Thoracic aorta (tissue), 2 donors: ENCODE measurements at places on chromosomes 12 and 14. TPM values are rescaled to one million over a fixed set of nuclear protein-coding genes. Genes with fewer than 3 reads are reported as not detected.
A peak's percentile ranks its signal among the peaks of the same experiment; 100 is the strongest.

- H3K36me3 ChIP-seq: no peaks in the 10 kb centered on the region
- H3K27ac ChIP-seq: no peak overlapping the region
- H3K4me3 ChIP-seq: no peak overlapping the region
- no peaks in the 10 kb centered on the region for H3K27me3 ChIP-seq
- H3K4me1 ChIP-seq: no peaks in the 10 kb centered on the region
These were observed 22.7 kb upstream of the SPTSSA start for GRCh38 chr14:34484726-34485125.

DNA sequence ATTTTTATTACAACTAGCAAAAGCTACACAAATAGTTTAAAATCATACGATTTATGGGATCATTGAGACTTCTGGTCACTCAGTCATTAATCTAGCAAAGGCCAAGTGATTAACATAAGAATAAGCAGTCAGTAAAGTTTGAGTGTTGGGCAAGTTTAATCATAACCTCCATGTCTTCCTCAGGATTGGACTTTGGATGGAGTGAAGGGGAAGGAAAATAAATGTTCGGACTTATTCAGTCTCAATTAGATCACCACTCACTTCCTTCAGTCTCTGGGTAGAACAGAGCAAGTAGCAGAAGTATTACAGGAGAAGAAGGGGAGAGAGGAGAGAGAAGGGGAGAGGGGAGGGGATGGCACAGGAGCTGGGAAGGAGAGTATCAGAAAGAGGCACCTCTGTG is 31.4 kb downstream of the CPM start:
- H3K4me1 ChIP-seq: no peaks in the 10 kb centered on the region
- no peaks in the 10 kb centered on the region for H3K27me3 ChIP-seq
- H3K36me3 ChIP-seq: no peaks in the 10 kb centered on the region
- H3K27ac ChIP-seq: no peak overlapping the region
- no peak for DNase-seq
- H3K4me3 ChIP-seq: no peak overlapping the region

- H3K4me3 ChIP-seq: peak overlapping the region; percentile 83
- no peaks in the 10 kb centered on the region for H3K27me3 ChIP-seq
- H3K27ac ChIP-seq: peak overlapping the region; percentile 96
- peaks cover 6% of the 10 kb centered on the region for H3K4me1 ChIP-seq
- no peak for DNase-seq
These were observed 946 bp downstream of the RNU4-2 start for GRCh38 chr12:120290609-120291305.

DNA sequence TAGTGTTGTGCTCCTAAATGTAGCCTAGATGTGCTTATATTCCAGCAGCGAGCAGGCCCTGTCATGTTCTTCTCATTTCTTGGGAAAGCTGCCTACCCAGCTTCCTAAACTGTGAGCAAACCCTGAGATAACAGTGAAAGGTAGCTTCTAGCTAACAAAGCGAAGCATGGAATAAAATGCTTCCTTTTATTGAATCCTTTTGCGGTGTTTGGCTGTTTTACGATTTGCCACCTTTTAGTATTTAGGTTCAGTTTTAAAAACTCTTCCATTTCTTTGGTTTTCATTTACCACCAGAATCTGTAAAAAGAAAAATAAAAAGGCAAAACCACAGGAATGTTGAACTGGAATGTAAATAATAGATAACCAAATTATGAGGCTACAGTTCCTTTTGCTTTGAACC is 5.0 kb upstream of the PKP2 start:
- no peaks in the 10 kb centered on the region for H3K4me1 ChIP-seq
- H3K4me3 ChIP-seq: no peak overlapping the region
- H3K27ac ChIP-seq: no peak overlapping the region

DNA sequence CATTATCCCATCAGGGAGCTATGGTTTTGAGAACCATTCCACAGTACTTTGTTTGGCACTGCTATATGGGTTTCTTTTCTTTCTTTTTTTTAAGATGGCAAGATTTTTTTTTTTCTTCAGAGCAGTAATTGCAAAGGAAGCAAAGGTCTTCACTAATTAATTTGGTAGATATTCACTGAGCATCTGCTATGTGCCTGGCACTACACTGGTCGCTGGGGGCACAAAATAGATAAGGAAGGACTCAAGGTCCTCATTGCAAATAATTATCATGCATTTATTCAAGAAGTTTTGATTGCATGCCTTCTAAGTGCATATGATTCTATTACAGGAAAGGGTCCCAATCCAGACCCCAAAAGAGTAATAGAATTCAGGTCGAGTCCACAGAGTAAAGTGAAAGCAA is 10.0 kb upstream of the ATP2A2 start:
- peak overlapping the region; percentile 86 for H3K27ac ChIP-seq
- DNase-seq: no peak

DNA sequence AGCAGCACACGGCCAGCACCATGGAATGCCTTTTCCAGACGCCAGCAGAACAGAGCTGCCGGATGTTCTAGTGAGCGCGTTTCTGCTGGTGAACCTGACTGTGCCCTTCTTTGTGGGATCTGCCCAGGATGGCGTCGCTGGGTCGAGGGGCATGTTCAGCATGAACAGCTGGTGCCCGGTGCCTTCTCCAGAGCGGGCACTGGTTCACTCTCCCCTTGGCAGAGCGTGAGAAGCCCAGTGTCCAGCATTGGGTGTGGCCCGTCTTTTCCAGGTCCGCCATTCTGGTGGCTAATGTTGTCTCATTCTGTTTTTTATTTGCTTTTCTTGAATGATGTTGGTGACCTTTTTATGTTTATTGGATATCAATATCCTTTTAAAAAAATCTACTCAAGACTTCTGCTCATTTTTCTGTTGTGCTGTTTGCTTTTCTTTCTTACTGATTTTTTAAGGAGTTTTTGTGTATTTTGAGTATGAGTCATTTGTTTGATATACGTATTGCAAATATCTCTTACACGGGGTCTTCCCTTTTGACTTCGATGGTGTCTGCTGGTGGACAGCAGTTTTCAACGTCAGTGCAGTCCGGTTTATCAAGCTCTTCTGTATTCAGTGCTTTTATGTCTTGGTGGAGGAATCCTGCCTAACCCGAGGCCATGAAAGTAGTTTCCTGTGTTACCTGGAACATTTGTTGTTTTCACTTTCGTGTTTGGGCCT is 74.3 kb downstream of the ADGRD1 start:
- H3K27me3 ChIP-seq: no peaks in the 10 kb centered on the region
- H3K36me3 ChIP-seq: no peaks in the 10 kb centered on the region
- no peak overlapping the region for H3K27ac ChIP-seq
- no peak for DNase-seq

- no peaks in the 10 kb centered on the region for H3K36me3 ChIP-seq
- no peaks in the 10 kb centered on the region for H3K27me3 ChIP-seq
- no peak overlapping the region for H3K27ac ChIP-seq
These were observed 6.7 kb downstream of the KRT83 start for GRCh38 chr12:52314511-52314910.

GRCh38 chr12:28082096-28082495 is 108.2 kb upstream of the CCDC91 start:
- no peak for DNase-seq
- no peaks in the 10 kb centered on the region for H3K27me3 ChIP-seq
- no peaks in the 10 kb centered on the region for H3K4me1 ChIP-seq
- H3K4me3 ChIP-seq: no peak overlapping the region
- H3K36me3 ChIP-seq: no peaks in the 10 kb centered on the region
- H3K27ac ChIP-seq: no peak overlapping the region

DNA sequence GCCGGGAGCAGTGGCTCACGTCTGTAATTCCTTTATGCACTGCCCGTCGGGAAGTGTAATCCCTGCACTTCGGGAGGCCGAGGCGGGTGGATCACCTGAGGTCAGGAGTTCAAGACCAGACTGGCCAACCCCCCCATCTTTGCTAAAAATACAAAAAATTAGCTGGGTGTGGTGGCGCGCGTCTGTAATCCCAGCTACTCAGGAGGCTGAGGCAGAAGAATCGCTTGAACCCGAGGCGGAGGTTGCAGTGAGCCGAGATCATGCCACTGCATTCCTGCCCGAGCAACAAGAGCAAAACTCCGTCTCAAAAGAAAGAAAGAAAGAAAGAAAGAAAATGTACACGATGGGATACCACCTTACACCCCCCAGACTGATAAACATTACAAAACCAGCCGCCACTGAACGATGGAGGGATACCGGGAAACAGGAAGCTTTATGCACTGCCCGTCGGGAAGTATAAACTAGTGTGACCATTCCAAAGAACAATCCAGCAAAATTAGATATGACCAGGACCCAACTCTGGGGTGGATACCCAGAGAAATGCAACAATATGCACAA is 1.1 kb downstream of the ABCD4 start:
- no peaks in the 10 kb centered on the region for H3K27me3 ChIP-seq
- peak overlapping the region; percentile 95 for H3K4me3 ChIP-seq
- H3K27ac ChIP-seq: no peak overlapping the region
- no peak for DNase-seq
- peaks cover 14% of the 10 kb centered on the region for H3K36me3 ChIP-seq

DNA sequence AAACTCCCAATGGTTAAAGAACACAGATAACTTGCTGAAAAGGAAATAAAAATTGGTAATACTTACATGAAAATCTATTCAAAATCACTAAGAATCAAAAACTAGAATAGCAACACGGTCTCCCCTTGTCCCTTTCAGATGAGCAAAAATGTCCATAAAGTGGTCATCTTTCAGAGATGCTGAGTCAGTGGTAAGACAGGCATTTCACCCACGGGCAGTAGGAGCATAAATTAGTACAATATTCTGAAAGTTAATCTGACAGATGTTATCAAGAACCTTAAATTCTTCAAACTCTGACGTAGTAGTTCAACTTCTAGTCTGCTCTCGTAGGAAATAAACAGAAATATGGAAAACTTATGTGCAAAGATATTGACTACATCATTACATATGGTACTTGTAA is 33.1 kb upstream of the GNPNAT1 start:
- DNase-seq: no peak
- peaks cover 10% of the 10 kb centered on the region for H3K4me1 ChIP-seq
- no peaks in the 10 kb centered on the region for H3K36me3 ChIP-seq
- H3K27ac ChIP-seq: no peak overlapping the region
- H3K27me3 ChIP-seq: no peaks in the 10 kb centered on the region

- DNase-seq: no peak
- no peak overlapping the region for H3K27ac ChIP-seq
- H3K4me3 ChIP-seq: no peak overlapping the region
- H3K4me1 ChIP-seq: no peaks in the 10 kb centered on the region
These were observed 38.0 kb downstream of the IQSEC3 start for GRCh38 chr12:104551-105081.

- peaks cover 27% of the 10 kb centered on the region for H3K4me1 ChIP-seq
- no peaks in the 10 kb centered on the region for H3K36me3 ChIP-seq
- peak overlapping the region; percentile 65 for H3K27ac ChIP-seq
- no peak for DNase-seq
- no peaks in the 10 kb centered on the region for H3K27me3 ChIP-seq
- H3K4me3 ChIP-seq: no peak overlapping the region
These were observed 234.1 kb upstream of the PLXNC1 start for GRCh38 chr12:93914281-93914680.

DNA sequence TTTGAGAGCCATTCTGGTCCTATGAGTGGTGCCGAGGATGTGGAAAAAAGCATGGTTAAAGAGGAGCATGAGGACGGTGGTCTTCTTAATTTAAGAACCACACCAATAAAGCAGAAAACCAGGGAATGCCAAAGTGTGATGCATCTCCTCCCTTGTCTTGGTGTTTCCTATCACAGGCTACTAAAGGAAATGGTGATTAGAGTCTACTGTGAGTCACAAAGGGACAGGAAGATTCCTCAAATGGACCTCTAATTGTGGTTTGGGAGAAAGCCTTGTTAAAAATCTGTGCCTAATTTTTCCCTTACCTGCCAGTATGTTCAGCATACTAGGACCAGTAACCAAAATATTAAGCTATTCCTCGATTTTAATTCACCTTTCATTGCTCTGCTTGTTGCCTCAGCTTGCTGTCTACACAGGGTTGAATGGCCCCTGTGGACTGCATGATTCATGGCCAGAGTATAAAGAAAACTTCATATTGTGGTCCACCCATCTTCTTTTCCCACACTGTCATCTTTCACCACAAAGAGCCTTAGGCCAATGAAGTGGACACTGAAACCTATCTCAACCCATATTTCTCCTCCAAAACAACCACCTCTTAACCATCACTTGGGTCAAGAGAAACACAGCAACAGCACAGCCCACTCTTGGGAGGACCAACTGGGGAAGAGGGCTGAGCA is 38.8 kb downstream of the DIO2 start:
- DNase-seq: no peak
- H3K27ac ChIP-seq: no peak overlapping the region
- H3K27me3 ChIP-seq: no peaks in the 10 kb centered on the region
- H3K36me3 ChIP-seq: no peaks in the 10 kb centered on the region

DNA sequence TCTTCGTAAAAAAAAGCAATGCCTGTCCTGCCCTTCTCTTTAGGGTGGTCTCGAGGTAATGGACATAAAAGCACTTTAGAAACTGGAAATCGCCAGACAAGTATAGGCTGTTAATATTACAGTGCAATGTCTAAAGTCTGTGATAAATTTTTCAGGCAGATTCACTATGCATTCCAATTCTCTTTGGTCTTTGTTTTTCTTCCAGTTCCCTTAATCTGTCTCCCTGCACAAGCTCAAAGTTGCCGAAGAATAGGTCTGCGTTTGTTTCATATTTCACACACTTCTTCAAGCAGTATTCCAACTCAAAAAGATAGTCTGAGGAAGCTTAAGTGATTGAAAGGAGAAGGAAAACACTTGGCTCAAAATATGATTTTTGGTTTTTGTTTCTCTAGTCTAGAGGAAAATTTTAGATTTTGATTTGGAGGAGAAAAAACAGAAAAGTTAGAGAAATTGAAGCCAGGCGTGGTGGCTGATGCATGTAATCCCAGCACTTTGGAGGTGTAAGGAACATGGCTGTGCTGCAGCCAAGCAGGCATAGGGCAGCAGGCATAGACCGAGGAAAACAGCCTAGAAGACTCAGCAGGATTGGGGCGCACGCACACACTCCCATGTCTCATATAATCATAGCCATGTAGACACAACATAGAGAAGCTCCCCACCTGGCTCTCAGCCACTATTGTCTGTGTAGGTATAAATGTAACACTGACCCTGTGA is 96.2 kb upstream of the TMPO start:
- peaks cover 12% of the 10 kb centered on the region for H3K4me1 ChIP-seq
- peak overlapping the region; percentile 70 for H3K27ac ChIP-seq
- no peaks in the 10 kb centered on the region for H3K36me3 ChIP-seq
- peak overlapping the region; percentile 25 for H3K4me3 ChIP-seq
- no peak for DNase-seq
- no peaks in the 10 kb centered on the region for H3K27me3 ChIP-seq

GRCh38 chr14:90527978-90528377 is 131.1 kb downstream of the CALM1 start:
- no peaks in the 10 kb centered on the region for H3K36me3 ChIP-seq
- H3K4me1 ChIP-seq: peaks cover 29% of the 10 kb centered on the region
- no peak overlapping the region for H3K4me3 ChIP-seq
- DNase-seq: no peak
- no peaks in the 10 kb centered on the region for H3K27me3 ChIP-seq

GRCh38 chr12:47267571-47267970 is 187.8 kb upstream of the AMIGO2 start:
- H3K36me3 ChIP-seq: no peaks in the 10 kb centered on the region
- H3K27me3 ChIP-seq: no peaks in the 10 kb centered on the region
- no peak overlapping the region for H3K27ac ChIP-seq
- no peaks in the 10 kb centered on the region for H3K4me1 ChIP-seq
- H3K4me3 ChIP-seq: no peak overlapping the region

- H3K36me3 ChIP-seq: no peaks in the 10 kb centered on the region
- H3K4me3 ChIP-seq: peak within 1 kb of the TSS; percentile 82
- DNase-seq: peak; percentile 21
- no peaks in the 10 kb centered on the region for H3K27me3 ChIP-seq
These were observed at the start of gene DPY19L2 for GRCh38 chr12:63668028-63668799. TSS of gene DPY19L2 (minus strand) at chr12:63668493. CDS start at chr12:63668393, 100 bp downstream.

The LIN7A gene
- total RNA-seq: 5.8 TPM

The NFATC4 gene
- 62.0 TPM for total RNA-seq

The KRT83 gene
- total RNA-seq: not detected

The KRT75 gene
- not detected for total RNA-seq

The PLCZ1 gene
- total RNA-seq: not detected

The CISTR gene
- not detected for total RNA-seq

The KERA gene
- total RNA-seq: not detected

The SYNDIG1L gene
- 3.1 TPM for total RNA-seq

The STYK1 gene
- not detected for total RNA-seq
